HEK293T (cell line): ENCODE measurements at places on chromosomes 6 and 20.

- no peak for DNase-seq
Observed at GRCh38 chr6:57254055-57254717, 32.1 kb upstream of the RAB23 start.

- DNase-seq: no peak
Observed at GRCh38 chr6:93323630-93324029, 95.7 kb downstream of the EPHA7 start.

GRCh38 chr6:44540881-44541280 is 153.4 kb downstream of the CDC5L start:
- DNase-seq: no peak

DNA sequence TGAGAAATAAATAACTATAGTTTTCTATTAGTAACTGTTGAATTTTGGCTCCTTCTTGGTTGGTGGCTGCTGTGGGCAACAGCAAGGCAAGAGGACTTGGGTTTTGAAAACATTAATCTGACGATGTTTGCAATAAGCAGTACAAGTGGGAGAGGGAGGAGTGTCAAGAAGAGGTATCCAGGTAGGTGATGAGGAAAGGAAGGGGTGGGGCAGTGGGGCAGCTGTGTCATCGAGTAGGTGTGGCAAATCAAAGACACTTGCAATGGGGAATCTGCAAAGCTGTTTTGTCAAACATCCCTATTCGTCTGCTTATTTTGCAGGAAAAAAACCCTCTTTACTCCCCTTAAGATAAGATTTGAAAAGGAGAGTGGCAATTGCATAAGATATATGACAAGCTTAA is 171.9 kb upstream of the MAP3K7 start:
- no peak for DNase-seq

- no peak for DNase-seq
Observed at GRCh38 chr6:166262743-166263515, 45.3 kb downstream of the PRR18 start.

- peak; percentile 99 for DNase-seq
Observed at GRCh38 chr6:158868890-158869825, 50.0 kb upstream of the EZR start.

GRCh38 chr20:61531553-61532345 is 279.7 kb downstream of the CDH4 start:
- no peak for DNase-seq

- DNase-seq: no peak
Observed at GRCh38 chr20:62080249-62080990, 14.7 kb upstream of the TAF4 start.

- no peak for DNase-seq
Observed at GRCh38 chr6:170022291-170022722, 268.6 kb downstream of the DLL1 start.

- DNase-seq: no peak
Observed at GRCh38 chr6:55772730-55773129, 102.7 kb downstream of the BMP5 start.

- DNase-seq: no peak
Observed at GRCh38 chr6:135281227-135281626, 100.1 kb downstream of the MYB start.

GRCh38 chr6:148776321-148777308 is 29.8 kb downstream of the UST start:
- DNase-seq: no peak

GRCh38 chr6:156851454-156851921 is 74.3 kb downstream of the ARID1B start:
- no peak for DNase-seq

DNA sequence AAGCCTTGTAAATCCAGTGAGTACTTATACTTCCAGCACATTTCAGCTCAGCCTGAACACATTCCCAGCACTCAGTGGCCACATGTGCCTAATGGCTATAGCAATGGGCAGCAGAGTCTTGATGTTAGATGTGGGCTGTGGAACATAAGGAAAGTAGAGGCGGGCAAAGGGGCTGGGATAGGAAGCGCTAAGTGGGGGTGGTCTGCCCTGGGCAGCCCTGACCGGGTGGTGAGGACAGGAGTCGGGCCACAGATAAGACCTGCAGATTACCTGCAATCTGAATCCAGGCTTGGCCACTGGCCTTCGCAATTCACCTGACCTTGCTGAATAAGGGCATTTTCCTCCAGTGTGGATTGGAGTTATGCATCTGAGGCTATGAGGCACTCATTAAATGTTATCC is 11.1 kb upstream of the HMGA1 start:
- no peak for DNase-seq

DNA sequence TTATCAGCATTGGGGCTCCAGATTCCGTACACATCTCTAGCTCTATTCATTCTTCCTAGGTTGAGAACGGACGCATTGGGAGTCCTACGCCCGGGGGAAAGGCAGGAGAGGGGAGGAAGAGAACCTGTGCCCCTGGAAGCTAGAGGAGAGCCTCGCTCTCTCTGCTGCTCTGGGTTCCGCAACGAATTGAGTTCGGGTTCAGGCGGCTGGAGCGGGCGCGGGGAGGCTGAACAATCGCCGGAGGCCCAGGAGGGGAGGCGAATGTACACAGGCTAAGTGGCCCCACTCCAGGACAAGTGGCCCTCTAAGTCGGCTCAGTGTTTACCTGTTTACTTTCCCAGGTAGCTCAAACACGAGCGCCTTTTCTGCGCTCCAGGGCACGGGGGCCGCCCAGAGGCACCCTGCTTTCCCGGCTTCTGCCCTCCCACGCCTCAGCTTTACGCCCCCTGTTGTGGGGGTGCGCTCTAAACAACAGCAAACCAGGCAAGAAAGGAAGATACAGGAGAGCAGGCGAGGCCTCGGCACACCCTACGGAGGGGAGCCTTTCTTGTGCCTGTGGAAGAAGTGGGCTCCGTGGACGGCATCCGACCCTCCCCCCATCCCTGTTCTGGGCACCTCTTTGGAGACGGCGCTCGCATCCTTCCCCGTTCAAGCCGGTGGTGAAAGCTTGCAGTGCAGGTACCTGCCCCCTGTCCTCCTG is 4.6 kb upstream of the NKX2-2 start:
- no peak for DNase-seq

- no peak for DNase-seq
Observed at GRCh38 chr20:41225091-41225490, 87.7 kb downstream of the PLCG1 start.

DNA sequence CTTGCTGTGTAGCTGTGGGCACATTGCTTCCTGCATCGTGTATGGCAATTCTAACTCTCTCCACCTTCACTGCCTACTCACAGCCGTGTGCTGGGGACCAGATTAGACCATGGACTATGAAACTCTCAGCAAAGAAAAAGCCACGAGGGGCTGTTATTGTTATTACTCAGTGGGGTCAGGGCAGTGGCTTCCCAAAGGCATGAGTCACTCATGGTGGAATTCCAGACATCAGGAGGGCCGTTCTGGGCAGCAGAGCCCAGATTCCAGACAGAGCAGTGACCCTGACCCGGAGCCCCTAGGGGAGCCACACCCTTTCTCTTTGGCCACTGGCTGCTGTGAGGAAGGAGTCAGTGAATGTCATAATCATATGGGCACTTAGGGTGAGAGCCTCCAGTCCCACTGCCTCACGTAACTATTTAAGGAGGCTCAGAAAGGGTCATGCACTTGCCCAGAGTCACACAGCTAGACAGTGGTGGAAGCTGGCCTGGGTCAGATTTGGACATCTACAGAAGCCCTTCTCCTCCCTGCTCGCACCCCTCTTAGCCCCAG is 22.2 kb upstream of the CCN5 start:
- DNase-seq: no peak

DNA sequence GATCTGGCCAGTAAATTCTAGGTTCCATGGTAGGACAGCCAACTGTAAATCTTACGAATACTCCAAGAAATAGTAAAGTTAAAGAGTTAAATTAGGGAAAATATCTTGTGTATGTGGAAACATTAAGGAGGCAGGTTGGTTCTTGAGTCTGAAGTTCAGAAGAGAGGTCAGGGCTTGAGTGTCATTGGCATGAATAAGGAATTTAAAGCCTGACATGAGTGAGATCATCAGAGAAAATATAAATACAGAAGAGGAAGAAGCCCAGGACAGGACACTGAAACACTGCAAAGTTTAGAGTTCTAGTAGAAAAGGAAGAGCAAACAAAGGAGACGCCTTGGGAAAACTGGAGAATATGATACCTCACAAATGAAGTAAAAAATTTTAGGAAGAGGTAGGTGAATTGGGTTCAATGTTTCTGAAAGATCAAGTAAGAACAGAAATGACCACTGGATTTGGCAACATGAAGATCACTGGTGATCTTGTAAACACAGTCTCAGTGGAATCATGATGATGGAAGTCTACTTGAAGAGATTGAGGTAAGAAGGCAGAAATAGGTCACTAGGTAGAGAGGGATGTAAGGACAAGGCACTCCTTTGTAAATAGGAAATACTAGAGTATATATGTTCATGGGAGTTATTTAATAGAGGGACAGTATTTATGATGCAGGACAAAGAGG is 41.6 kb upstream of the SYNCRIP start:
- no peak for DNase-seq

GRCh38 chr6:142223938-142224337 is 76.9 kb downstream of the VTA1 start:
- DNase-seq: no peak

DNA sequence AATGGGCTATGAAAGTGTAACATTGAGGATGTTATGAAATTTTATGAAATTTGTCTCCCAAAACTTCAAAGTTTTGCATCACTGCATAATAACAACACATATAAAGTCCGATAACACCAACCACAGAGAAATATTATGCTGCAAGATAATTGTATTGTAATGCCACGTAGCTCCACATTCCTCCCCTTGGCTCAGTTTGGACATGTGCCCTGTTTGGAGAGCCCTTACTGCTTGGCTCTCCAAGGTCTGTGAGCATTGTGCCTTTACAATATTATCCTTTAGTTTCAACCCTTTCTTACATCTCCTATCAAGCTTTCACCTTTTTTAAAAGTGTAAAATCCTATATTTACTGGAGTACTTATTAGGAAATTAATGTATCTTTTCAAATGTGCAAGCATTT is 10.8 kb downstream of the HBS1L start:
- DNase-seq: no peak

DNA sequence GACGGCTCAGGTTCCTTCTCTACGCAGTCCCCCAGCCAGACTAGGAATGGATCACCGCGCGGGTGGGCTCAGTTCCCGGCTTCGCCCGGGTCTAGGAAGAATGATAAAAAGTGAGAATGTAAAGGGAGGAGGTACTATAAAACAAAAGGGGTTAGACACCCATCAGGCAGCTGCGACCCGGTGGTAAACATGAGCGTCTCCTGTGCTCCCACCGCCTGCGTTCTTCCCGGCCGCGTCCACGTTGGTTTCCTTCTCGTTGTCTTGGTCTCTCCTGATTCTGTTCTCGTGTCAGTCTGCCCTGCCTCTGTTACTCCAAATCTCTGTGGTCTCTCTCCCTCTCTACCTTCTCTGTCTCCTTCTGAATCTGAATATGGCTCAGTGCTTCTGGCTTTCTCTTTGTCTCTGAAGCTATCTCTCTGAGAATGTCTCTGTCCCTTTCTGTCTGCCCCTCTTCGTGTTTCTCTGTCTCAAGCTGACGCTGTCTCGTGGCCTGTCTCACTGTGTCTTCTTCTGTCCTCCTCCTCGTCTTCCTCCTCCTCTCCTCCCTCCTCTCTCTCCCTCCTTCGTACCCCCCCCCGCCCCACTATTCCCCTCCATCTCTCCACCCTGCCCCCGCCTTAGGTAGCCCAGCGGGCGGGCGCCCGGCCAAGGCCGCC is 41.6 kb upstream of the FOXP4 start:
- DNase-seq: no peak

- DNase-seq: no peak
Observed at GRCh38 chr20:46588532-46589511, 38.4 kb upstream of the OCSTAMP start.

DNA sequence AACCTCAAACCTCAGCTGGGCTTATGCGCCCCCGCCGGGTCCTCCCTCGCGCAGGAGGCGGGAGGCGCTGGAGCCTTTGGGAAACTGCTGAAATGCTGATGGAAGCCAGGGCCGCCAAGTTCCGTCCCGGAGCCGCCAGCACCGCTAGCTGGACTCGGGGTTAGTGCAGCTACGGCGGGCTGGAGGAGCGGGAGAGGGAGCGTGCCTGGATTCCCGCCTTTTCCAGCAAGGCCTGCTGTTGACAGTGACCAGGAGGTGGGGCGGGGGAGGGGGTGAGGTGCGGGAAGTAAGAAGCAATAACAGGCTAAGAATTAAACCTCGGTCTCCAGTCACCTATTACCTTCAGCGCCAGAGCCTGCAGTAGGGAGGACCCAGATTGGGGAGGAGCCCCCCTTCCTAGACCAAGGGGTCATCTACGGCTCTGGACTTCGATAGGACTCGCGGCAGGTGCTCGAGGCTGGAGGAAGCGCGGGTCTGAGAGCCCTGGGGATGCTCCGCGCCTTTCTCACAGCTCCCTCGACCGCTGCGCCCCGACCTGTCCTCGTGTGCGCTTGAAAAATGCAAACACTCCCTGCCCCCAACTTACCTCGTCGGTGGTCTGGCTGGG is 20.5 kb downstream of the COL9A1 start:
- no peak for DNase-seq

DNA sequence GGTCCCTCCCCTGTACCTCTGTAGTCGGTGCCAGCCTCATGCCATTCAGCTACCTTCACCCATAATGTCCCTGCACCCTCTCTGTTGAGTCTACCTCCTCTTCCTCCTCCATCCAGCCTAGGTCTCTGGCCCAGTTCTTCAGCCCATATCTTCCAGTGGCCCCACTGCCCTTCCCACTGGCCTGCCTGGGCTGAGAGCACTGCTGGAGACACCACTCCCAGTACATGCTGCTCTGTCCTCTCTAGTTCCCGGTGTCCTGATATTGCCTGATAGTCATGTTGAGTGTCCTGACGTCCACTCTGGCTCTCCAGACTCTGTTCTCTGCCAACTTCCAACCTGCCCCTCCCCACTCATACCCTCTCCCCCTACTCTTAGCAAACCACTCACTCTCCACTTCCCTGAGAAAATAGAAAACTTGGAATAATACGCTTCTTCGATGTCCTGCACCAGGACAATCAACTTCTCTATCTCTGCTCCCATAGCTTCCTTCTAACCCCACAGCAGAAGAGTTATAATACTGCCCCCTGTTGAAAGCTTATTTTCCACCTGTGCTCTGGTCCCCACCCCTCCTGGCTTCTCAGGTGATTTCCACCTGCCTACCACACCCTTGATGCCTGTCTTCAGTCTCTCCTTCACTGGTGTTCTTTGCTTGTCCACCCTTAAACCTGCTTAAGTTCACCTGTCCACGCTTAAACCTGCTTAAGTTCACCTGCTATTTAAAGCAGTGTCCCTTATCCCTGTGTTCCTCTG is 19.8 kb downstream of the SLC22A3 start:
- no peak for DNase-seq

- DNase-seq: no peak
Observed at GRCh38 chr6:15326067-15326614, 80.3 kb downstream of the JARID2 start.

GRCh38 chr6:36657271-36657670 is 21.2 kb upstream of the CDKN1A start:
- DNase-seq: no peak

GRCh38 chr20:2914160-2914559 is 40.9 kb downstream of the PTPRA start:
- no peak for DNase-seq

GRCh38 chr20:6959900-6960312 is 192.4 kb downstream of the BMP2 start:
- peak; percentile 13 for DNase-seq

- peak; percentile 3 for DNase-seq
Observed at GRCh38 chr6:34247481-34248197, 1.2 kb downstream of the SMIM29 start.
